ENCODE measurements at places on chromosomes 1 and 21.

DNA sequence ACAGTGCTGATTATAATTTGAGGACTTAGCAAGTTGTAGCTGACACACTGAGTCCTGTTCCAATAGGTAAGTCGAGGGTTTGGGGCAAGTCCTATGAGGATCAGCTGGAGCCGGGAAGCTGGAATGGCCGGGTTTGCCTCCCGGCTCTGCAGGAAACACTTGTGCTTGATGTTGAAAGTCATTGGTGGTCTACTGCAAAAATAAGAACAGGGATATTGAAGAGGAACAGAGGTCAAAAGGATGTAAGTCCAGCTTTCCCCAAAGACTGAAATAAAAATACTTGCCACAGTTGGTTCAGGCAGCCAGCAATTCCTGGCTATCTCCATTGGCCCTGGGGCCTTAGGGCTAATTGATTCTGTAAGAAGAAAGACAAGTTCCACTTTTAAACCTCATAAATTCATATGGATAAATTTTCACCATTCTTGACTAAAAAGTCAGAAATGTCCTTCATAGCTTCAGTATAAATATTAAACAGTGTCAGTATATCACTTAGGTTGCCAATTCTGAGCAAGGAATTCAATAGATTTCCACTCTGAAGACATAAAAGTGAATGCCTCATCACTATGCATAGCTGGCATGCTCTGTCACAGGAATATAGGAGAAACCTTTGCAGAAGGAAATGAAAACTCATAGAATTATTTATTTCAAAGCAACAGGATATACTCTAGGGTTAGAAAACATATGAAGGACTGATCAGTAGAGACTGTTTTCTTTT lies 165.2 kb downstream of the AK5 start:
- DNase-seq, result no peak

GRCh38 chr1:200033511-200034261 lies 6.2 kb downstream of the NR5A2 start:
- DNase-seq, result no peak

DNA sequence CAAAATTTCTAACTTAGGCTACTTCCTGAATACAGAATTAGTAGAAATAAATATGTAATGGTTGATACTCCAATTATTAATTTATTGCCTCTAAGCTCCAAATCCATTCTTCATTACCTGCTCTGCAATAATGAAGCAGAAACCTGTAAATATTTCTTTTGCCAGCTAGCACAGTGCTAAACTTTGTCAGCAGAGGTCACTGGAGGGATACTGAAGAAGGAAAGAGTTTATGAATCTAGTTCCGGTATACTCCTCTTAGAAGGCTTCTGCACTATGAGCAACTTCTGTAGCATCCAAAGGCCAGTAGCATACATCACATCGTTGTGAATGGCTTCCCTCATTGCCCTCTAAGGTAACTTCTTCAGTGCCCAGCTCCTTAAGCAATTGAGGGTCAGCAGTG lies 81.0 kb upstream of the LHX8 start:
- no peak for DNase-seq

DNA sequence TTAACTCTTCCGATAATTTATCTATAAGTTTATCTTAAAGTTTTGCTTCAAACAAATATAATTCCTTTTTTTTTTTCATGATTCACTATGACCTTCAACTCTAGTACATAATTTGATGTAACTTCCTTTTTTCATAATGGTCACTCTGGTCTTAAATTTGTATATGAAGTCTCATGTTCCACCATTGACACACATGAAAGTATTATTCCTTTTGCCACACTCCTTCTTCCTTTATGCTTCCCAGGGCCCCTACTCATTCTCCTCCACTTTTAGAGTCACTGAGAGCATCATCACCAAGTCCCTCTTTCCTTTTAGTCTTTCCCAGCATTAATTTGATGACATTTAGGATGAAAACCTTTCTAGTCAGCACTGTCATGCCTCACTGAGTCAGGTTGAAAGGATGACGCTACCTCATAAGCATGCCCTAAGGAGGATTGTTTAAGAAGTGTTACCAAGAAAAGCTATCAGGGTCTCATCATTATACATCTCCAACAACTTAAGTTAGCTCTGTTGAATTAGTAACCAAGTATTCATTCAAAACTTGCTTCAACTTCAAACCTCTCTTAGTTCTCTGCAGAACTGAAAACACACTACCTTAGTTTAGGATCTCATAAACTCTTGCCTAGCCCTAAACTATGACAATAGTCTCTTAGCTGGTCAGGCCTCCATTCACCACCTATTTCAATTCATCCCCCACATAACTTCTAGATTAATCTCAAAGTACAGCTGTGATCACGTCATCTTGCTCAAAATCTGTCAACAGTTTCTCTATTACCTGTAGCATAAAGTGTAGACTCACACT lies 14.5 kb downstream of the AUNIP start:
- DNase-seq, result no peak

- DNase-seq, result no peak
Observed at GRCh38 chr1:247415423-247416361, at the start of gene NLRP3. NLRP3 (plus strand) TSS chr1:247416173; CDS start chr1:247418801, 2,628 bp downstream.

GRCh38 chr1:218380125-218380977 lies 35.2 kb downstream of the TGFB2 start:
- DNase-seq, result no peak

- no peak for DNase-seq
Observed at GRCh38 chr1:107842241-107842640, 122.7 kb downstream of the VAV3 start.

DNA sequence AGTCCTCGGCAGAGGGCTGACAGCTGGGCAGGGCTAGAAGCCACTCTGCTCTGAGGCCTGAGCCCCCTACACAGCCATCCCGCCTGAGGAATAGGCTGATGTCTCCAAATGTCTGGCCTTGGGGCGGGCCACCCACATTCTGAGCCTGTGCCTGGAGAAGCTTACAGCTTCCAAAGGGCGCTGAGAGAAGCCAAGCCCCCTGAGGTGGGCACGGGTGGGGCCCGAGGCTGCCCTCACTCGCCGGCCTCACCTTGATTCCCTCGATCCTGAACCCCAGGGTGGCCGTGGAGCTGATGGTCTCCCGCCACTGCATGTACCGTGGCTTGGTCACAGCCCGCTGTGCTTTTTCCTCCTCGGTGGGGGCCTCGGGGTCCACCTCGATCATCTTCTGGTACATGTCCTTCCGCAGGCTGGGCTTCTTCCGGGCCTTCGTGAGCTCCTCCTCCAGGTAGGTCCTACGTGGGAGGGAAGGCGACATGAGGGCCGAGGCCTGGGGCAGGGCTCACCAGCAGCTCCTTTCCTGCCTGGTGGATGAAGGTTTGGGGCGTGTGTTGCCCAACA lies 93.2 kb downstream of the STUM start:
- DNase-seq, result no peak

DNA sequence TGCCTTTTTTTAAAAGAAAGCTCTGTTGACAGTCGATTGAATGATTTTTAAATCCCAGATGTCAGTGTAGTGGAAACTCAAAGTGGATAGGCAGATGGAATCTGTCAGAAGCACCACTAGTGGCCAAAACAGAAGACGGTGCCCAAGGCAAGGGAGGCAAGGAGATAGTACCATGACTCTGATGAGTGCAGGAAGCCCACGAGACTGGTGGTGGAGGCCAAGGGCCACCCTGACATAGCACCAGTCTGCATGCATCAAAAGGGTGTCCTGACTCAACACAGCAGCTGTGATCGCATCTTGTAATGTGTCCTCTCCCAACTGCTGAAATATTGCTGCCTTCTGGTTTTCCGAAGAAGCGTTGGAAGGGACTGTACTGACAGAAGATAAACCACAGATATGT lies 124.1 kb upstream of the PAPPA2 start:
- DNase-seq, result no peak

- no peak for DNase-seq
Observed at GRCh38 chr21:38777015-38777414, 28.7 kb upstream of the ETS2 start.

GRCh38 chr1:212862111-212862690 lies 4.1 kb downstream of the FLVCR1 start:
- no peak for DNase-seq

DNA sequence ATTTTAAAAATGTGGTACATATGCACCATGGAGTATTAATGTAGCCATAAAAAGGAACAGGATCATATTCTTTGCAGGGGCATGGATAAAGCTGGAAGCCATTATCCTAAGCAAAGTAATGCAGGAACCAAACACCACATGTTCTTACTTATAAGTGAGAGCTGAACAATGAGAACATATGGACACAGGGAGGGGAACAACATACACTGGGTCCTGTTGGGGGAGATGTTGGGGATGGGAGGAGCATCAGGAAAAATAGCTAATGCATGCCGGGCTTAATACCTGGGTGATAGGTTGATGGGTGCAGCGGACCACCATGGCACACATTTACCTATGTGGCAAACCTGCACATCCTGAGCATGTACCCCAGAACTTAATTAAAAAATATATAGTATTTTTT lies 352.5 kb upstream of the KAZN start:
- no peak for DNase-seq

DNA sequence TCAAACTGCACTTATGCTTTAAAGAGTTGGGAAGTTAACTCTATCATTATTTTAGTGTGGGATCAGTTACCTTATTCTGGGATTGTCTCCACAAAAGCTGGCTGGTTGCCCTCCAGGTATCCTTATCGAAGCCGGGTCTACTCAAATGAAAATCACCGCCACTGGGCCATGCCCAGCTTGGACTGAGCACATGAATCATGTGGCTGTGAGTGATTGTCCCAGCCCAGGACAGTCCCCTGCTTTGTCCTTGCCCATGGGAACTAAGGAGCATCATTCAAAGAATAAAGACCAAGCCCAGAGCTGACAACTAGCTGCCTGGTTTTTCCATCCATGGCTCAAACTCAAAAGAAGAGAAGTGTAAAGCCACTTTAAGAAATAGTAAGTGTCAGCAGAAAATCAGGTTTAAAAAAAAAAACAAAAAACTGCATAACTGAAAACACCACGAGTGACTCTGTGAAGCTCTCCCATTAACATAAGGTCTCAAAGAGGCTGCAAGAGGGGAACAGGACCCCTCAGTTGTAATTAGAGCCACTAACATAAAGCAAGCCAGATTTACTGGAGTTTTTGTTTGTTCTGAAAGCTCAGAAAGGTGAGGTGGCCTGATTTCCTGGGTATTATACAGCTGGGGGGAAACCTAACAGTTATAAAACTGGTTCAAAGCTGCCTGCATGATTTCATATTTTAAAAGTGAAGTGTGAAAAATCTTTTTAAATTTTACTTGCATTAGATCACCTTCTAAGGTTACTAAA lies 91.5 kb downstream of the KIF14 start:
- DNase-seq, result no peak

DNA sequence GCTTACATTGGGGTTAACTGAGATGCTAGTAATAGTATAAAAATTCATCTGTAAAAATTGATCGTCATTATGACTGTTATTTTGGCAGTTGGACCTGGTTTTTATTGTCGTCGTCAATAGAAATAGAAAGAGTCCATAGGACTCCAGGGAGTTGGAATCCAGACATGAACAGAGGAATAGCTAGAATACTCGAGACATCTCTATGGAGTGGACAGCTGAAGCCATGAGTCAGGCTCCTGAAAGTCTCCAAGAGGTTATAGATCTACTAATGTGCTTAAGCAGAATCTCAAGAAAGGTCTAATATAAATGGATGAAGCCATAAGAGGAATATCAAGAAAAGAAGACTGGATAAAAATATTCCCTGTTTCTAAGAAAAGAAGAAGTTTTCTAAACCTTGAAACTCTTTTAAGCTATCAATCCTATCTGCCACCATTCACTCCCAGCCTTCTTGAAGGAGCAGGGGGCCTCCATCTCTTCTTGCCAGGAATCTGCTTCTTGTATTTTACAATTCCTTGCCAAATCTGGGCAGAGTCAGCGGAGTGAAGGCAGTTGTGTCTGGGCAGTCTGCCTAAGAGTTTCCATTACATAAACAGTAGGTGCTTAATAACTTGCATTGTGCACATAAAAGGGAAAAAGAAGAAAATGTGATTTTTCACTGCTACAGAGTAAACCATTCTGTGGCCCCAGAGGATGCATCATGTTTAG lies 163.3 kb downstream of the ST6GALNAC5 start:
- DNase-seq, result no peak

GRCh38 chr1:1946540-1946939 lies 27.5 kb upstream of the TMEM52 start:
- no peak for DNase-seq

DNA sequence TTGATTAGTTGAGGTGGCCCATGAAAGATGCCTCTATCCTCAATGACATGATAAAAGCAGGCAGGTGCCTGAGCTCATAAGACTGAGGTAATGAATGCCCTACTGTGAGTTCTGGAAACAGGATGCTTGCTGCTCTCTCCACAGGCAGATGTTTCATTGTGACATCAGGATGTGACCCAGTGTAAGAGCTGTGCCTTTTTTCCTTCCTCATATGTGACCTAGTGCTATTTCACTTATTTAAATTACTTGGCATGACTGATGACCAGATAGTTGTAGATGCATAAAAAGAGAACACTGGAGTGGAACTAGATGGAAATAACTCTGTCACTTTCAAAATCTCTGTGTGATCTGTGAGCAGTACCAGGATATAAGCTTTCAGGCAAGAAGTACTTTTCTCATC lies 31.9 kb downstream of the KIF14 start:
- no peak for DNase-seq

DNA sequence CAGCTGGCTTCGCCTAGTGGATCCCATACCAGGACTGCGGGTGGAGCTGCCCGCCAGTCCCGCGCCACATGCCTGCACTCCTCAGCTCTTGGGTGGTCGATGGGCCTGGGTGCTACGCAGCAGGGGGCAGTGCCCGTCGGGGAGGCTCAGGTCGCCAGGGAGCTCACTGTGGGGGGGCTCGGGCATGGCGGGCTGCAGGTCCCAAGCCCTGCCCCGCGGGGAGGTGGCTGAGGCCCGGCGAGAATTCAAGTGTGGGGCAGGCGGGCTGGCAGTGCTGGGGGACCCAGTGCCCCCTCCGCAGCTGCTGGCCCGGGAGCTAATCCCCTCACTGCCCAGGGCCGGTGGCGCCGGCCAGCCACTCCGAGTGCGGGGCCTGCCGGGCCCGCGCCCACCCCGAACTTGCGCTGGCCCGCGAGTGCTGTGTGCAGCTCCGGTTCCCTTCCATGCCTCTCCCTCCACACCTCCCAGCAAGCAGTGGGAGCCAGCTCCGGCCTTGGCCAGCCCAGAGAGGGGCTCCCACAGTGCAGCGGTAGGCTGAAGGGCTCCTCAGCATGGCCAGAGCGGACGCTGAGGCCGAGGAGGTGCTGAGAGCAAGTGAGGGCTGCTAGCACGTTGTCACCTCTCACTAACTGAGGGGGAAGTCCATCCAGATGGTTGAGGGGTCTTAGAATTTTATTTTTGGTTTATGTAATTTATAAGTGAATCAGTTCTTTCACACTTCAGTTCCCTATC lies 85.2 kb upstream of the HMCN1 start:
- no peak for DNase-seq
